Activated CD4-positive, alpha-beta memory T cell treated with anti-CD3 and anti-CD28 coated beads for 36 hours (primary cell): ENCODE measurements at places on chromosomes 3 and 15. TPM values are rescaled to one million over a fixed set of nuclear protein-coding genes. Genes with fewer than 3 reads are reported as not detected.

GRCh38 chr15:46892621-46893160, 824.6 kb upstream of the SEMA6D start:
- no peak for DNase-seq

- DNase-seq = no peak
These were observed 64.3 kb downstream of the FNDC3B start for GRCh38 chr3:172103724-172104123.

- no peak for DNase-seq
These were observed 35.6 kb downstream of the LRRFIP2 start for GRCh38 chr3:37138816-37139215.

- no peak for DNase-seq
These were observed 7.5 kb upstream of the CADPS start for GRCh38 chr3:62882676-62883200.

DNA sequence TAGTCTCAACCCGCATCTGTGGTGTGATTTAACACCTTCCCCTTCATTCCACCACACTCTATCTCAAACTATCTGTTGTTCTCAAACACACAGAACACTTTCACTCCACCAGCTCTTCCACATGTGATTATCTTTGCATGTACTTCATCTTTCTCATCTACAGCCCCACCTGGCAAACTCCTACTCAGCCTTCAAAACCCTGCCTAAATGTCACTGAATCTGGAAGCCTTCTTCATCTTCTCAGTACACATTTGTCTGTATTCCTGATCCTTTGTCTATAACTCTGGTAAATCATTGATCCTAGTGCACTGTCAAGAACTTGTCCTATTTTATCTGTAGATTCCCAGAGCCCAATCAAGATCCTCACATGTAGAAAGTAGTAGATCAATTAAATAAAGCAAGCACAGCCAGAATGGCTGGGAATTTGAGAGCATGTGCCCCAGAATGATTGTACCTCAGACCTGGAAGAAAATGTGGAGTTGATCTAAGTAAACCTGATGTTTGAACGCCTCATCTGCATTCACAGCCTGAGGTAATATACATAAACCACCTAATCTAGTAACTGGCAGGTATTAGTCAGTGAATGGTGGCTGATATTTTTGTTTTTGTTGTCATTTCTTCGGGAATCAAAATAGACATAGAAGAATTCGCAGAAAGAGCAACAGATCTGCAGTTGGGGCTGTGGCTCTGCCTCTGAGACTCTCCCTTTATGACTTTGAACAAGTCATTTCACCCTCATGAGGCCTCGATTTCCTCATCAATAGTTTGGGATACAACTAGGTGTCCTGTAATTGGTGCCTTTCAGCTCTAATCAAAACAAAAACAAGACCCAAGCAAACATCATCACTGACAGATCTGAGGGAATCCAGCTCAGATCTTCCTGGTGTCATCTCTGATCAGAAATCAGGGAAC, 28.0 kb upstream of the MAGEF1 start:
- no peak for DNase-seq

GRCh38 chr3:46831841-46832240, 31.4 kb downstream of the MYL3 start:
- no peak for DNase-seq

DNA sequence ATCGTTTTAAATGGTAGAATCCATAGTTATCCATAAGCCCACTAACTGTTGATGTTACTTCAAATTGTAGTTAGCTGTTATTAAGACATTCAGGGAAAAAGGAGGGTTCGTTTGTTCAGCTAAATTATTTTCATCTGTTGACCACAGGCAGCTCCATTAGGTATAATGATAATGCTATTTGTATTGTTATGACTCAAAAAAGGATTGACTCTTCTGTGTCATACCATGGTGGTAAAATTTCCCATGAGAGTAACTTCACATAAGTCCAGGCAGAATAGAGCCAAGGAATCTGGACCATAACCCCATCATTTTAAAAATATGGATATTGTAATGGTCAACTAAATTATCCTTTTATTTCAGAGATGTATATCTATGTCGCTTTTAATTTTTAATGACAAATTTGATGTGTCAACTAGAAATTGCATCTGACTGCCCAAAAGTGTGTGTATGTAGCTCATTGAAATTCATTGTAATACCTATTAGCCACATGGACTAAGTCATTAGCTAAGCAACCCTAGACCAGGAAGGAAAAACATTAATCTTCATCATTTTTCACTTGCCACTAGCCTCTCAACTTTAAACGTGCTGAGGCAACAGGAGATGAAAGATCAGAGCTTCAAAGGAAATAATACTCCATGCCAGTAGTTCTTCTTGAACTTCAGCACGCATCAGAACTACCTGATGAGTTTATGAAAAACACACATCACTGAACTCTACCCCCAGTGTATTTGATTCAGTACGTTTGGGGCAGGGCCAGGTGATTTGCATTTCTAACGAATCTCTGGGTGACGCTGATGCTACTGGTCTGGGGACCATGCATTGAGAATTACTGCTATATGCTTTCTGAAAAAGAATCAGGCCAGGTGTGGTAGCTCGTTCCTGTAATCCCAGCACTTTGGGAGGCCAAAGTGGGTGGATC, 537.7 kb downstream of the UNC13C start:
- DNase-seq = no peak

DNA sequence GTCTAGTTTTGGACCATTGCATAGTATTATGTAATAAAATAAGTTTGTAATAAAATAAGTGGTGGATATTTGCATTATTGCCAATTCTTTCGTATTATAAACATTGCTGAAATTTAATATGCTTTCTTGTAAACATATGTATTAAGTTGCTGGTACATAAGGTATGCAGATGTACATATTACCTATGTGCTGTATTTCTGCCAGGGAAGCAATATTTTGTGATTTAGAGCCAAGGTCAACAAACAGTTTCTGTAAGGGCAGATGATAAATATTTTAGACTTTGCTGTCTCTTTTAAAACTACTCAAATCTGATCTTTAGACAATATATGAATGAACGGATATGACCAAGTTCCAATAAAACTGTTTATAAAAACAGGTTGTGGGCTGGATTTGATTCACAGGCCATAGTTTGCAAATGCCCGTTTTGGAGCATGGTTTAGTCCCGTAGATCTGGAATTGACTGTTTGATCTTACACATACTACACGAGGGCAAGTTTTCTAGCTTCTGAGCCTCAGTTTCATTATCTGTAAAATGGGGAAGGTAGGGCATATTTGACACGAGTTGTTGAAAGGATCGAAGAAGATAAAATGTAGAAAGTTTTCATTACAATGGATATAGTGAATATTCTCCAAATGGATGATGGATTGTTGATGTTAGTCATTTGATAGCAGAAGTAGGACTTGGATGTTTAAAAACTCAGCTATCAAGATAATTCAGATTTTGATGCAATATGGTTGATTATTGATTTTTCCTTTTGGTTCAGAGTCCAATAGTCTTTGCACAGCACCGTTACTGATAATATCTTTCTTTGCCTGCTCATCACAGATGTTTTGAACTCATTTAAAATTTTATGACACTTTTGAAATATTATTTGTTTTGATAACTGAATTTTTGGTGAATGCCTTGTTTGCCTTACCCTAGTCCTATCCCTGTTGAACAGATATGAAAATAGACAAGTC, 394.6 kb downstream of the FEZF2 start:
- DNase-seq = no peak

DNA sequence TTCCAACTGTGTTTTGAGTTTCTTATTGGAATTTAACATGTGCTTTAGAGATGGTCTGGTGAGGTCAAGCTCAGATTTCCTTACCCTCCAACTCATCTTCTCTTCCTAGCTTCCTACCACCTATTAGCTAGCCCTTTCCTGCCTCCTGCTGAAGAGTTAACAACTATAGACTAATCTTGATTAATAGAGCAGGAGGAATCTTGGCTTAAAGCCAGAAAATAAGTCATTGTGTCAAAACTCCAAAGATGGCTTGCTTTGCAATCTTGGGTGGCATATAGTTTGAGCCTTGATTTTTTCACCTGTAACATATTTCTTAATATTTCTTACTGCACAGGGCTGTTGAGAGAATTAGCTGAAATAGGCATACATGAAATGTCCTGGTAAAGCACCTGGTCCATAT, 27.3 kb downstream of the BCL2L10 start:
- DNase-seq = no peak

GRCh38 chr3:18046131-18046915, 303.9 kb upstream of the TBC1D5 start:
- no peak for DNase-seq

DNA sequence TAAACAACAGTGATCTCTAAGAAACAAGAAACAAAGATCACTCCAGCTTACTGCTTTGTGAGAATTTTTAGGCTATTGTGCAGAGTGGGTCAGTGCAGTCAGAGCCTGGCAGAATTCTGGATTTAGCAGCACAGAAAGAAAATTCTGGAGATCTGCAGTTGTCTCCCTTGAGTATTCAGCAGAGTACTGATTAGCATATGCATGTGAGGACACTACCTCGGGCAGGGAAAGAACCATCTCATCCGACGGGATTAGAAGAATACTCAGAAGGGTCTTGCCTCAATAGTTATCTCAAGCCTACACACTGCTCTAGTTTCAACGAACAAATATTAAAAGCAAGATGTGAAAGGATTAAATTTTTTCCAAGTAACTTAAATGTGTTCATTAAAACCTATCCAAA, 70.7 kb downstream of the TRPC1 start:
- DNase-seq = no peak

The SLC27A2 gene
- total RNA-seq = 22.5 TPM

The PLIN1 gene
- total RNA-seq = 0.17 TPM

The ALDH1L1 gene
- not detected for total RNA-seq
